ENCODE measurements at places on chromosomes 12 and 14. TPM values are rescaled to one million over a fixed set of nuclear protein-coding genes. Genes with fewer than 3 reads are reported as not detected.

TBK1 gene
- 19.8 TPM for total RNA-seq

KRT1 gene
- not detected for total RNA-seq

CLEC2A gene
- not detected for total RNA-seq

TMEM63C gene
- not detected for total RNA-seq
